AML-193 (cell line): ENCODE measurements at places on chromosomes 3 and 15.

DNA sequence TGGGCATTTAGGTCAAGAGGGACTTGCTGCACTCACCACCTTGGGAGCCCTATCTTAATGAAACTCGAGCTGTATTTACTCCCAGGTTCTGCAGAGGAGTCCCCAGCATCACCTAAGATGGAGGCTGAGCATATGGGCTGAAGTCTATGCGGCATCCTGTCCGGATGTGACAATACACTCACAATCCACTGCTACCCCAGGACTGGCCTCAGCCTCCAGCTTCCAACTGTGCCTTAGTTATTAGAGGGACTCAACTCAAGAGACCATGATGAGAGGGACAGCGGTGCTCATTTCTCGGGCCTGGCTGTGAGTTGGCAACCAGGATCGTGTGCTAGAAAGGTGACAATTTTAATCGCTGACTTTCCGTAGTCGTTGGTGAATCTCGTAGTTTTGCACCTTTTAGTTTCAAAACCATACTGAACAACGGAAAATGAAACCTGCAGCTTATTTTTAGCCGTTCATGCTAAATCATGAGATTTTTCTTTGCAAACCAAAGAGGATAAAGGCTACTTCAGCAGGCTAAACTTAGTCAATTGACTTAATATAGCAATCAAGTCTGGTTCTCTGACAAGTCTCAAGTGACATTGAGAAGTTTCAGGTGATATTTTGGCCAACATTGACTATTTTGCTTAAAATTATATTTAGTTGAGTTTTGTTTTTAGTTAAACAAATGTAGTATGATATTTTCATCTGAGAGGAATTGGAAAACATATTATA, 11.1 kb downstream of the ZBTB38 start:
- no peak for DNase-seq

GRCh38 chr15:88454867-88455810, 12.0 kb downstream of the MRPL46 start:
- peak; percentile 41 for DNase-seq

DNA sequence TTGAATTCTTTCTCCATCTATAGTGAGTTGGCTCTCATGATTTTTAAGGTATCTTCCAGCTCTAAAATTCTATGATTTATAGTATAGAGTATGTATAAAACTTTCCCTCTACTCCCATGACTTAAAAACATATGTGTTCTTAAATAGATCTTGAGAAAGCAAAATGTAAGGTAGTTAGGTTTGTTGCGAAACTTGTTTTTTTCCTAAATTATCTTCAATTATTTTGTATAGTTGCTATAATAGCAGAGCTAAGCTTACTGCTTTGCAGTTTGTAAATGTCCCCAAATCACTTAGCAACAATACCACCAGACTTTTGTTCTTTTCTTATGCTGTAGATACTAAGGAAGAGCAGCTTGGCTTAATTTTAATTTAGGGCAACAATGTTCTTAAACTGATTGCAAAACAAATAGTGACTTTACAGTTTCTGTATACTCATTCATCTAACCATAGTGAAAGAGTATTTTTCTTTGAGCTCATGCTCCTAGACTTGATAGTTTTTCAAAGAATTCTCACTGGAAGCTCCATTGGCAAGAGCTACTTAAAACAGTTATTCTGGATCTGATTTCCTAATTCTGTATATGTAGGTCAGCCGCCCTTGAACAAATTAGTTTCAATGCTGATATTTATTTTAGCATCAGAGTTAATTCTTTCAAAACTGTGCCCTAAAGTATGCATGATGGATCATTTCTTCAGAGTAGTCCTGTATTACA, 61.2 kb downstream of the LYSMD4 start:
- no peak for DNase-seq

- DNase-seq, result no peak
Observed at GRCh38 chr15:59268168-59268851, 61.7 kb downstream of the LDHAL6B start.

- no peak for DNase-seq
Observed at GRCh38 chr15:40114218-40114617, 5.5 kb upstream of the BMF start.

- no peak for DNase-seq
Observed at GRCh38 chr15:74825866-74826265, 561 bp upstream of the CPLX3 start.

GRCh38 chr15:92226020-92226612, 167.6 kb upstream of the ST8SIA2 start:
- DNase-seq, result peak; percentile 10

DNA sequence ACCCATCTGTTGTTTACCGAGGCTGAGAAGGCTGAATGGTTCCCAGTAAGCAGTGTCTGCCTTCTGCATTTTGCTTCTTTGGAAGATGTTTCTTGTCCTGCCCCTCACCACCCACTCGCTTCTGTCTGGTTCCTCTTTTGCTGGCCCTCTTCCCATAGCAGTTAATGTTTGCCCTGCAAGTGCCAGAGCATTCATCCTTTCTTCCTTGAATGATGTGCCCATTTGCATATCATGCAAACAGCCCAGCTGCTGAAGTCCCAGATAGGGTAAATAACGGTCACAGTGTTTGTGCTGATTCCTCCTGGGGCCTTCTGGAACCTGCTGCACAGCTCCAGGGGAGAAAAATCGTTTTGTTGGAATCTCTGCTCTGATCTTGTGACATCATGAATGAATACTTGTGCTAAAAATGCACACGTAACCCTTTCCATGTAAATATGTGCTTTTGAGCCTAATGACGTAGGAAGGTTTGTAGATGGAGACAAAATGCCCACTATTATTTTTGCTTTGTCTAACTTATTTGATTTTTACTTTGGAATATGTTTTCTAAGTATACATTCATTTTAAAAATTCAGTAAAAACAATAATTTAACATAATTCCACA, 381.0 kb downstream of the SOX2 start:
- DNase-seq, result no peak

DNA sequence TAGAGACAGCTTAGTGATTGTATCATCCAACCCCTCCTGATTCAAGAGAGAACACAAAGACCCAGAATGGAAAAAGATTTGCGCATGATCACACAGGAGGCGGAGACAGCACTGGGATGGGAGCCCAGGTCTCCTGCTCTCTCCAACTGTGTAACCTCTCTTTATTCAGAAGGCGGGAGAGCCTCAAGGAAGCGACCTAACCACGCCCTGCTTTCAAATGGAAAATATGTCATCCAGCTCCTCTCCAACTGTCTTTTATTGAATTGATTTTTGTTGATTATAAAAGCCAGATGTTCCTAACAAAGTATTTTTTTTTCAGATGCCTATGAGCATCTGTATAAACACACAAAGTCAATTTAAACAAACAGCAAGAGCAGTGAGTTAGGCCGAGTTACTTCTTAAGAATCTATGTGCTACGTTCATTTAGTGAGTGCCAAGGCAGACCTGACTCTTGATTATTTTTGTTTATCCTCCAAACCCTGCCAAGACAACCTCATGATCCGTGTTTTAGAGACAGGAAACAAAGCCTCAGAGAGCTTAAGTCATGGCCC, 74.5 kb downstream of the BFSP2 start:
- no peak for DNase-seq

DNA sequence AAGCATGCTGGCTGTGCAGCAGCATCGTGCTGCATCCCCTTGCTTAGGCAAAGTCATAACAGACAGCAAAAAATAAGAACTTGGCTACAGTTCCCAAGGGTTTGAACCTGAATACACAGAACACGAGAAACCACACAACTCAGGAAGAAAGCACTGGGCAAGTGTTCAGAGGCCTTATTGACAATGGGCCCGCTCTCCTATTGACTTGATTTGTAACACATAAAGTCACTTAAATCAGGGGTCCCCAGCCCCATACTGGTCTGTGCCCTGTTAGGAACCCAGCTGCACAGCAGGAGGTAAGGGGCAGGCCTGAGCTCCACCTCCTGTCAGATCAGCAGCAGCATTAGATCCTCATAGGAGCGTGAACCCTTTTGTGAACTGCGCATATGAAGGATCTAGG, 145.1 kb downstream of the LSAMP start:
- DNase-seq, result no peak

DNA sequence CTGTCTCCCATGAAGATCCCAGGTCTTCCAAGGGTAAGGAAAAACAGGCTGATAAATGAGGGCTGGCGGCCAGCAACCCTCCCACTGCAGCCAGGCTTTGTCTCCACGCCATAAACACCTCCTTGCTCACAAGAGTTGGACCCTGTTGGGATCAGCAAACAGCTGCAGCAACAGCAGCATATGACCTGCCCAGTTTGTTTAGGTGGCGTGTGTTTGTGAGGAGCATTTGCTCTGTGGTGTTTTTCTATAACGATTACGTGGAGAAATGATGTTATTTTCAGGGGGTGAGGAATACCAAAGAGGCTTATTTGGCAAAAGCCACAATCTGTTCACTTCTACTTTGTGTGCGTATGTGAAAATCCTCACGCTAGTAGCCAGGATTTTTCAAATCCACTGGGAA, 58.5 kb downstream of the RFTN1 start:
- no peak for DNase-seq

- no peak for DNase-seq
Observed at GRCh38 chr15:29107291-29107890, 162.2 kb downstream of the NSMCE3 start.

GRCh38 chr15:35519052-35519451, 26.9 kb downstream of the DPH6 start:
- no peak for DNase-seq

GRCh38 chr3:126488185-126488584, 12.5 kb upstream of the ZXDC start:
- DNase-seq, result no peak

GRCh38 chr3:117562000-117562399, 852.4 kb downstream of the TUSC7 start:
- DNase-seq, result no peak

DNA sequence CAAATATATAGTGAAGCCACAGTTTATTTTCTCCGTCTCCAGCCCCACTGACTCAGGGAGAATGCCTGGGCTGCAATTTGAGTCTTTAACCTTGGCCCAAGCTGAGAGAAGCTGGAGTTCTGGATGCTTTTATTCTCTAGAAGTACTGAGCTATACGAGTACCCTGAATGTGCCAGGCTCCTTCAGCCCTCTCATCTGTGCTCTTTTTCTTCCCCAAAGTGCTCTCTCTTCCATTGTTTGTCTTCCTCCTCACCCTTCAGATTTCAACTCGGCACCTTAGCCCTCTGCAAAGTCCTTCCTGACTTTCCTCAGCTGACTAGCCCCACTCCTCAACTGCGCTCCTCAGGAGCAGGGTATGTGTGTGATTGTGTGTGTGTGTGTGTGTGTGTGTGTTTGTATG, 75.6 kb upstream of the AGBL1 start:
- DNase-seq, result no peak

- no peak for DNase-seq
Observed at GRCh38 chr3:183287301-183287971, 34.4 kb downstream of the B3GNT5 start.

- DNase-seq, result no peak
Observed at GRCh38 chr3:124044956-124045355, 53.0 kb upstream of the ROPN1 start.

GRCh38 chr3:49883998-49884397, 14.3 kb upstream of the CAMKV start:
- no peak for DNase-seq

DNA sequence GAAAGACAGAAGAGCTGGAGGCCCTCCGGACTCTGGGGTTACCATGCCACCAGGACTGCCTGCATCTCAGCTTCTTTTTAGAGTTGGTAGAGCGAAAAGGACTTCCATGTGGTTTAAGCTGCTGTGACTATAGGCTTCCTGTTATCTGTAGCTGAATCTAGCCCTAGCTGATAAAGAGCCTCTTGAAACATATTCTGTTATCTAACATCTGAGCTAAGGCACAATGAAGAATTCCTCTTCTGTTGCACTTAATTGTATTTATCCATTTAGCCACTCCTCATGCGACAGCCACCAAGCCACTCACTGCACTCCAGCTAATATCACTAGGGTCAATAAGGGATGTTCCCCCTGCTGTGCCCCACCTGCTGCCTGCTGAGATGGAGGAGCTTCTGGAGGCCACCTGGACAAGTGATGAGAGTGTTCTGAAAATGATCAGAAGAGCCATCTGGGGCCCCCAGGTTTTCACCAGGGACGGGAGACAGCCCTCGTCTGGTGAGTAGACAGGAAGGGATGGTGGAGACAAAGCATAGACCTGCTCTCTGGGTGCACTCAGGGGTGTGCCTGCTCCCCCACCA, 94.6 kb upstream of the PLXNA1 start:
- no peak for DNase-seq

DNA sequence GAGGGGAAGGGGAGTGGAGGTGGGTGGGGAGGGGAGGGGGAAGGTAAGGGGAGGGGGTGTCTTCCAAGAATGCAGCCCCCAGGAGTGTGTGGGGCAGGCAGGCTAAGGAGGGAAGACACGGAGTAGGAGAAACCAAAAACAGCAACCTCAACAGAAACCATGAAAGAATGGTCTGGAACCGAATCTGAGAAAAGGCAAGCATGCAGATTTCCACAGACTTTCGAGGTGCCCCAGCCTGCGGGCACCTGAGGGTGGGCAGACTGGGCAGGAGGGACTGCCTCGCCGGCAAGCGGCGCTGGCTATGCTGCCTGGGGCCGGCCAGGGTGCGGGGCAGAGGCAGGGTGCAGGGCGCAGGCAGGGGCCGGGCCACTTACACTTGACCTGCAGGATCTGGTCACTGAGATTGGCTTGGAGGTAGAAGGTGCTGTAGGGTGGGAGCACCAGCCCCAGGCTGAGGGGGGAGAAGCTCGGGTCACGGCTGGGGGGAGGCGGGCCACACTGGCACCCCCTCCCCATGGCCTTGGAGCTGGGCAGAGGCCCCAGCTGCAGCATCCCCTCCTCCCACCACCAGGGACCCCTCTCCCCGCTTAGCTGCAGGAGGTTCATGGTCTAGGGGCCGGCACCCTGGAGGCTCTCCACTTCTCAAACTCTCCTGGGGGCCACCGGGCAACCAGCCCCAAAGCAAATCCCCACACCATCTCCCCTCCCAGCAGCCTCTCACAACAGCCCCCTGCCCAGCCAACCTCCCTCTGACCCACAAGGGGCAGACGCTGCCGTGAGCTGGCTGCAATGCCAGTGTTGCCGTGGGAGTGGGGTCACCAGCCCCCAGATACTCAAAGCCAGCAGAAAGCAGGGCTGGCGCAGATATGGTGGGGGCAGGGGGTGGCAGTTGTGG, 15.3 kb upstream of the TMEM115 start:
- DNase-seq, result no peak

DNA sequence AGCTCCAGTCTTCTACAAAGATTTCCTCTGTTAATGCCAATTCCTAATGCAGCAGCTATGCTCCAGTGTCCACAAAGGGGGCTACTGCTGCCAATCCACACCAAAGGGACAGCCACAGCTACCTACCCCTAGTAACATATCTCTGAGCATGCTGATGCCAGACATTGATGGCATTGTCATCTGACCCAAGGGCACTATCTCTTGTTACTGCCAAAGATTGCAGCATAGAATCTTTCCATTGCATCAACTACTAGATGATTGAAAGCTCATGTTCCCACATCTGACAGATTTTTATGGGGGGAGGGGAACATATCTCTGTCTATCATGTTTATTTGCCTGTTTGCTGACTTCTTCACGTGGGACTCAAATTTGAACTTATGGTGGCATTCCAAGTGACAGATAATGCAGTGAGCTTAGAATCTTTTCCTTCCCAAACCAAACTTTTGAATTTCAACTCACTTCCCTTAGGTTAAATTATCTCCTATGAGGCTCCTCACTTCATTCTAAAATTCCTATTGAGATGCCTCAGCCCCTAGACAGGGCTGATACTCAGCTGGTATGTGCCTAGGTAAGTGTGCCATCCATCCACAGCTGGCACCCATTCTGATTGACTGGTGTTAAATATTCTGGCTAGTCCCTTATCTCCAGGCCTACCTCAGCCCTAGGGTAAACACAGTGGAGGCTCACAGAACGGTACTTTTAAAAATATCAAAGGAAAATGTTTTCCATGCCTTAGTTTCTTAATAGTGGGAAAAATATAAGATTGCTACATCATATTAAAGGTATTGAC, 100.3 kb downstream of the STRIT1 start:
- DNase-seq, result no peak

- no peak for DNase-seq
Observed at GRCh38 chr3:124886168-124887056, 753 bp downstream of the ITGB5 start.
